ENCODE measurements at places on chromosomes 1 and 21.

GRCh38 chr1:114758256-114758832 is 560 bp upstream of the CSDE1 start:
- peak; percentile 37 for DNase-seq

DNA sequence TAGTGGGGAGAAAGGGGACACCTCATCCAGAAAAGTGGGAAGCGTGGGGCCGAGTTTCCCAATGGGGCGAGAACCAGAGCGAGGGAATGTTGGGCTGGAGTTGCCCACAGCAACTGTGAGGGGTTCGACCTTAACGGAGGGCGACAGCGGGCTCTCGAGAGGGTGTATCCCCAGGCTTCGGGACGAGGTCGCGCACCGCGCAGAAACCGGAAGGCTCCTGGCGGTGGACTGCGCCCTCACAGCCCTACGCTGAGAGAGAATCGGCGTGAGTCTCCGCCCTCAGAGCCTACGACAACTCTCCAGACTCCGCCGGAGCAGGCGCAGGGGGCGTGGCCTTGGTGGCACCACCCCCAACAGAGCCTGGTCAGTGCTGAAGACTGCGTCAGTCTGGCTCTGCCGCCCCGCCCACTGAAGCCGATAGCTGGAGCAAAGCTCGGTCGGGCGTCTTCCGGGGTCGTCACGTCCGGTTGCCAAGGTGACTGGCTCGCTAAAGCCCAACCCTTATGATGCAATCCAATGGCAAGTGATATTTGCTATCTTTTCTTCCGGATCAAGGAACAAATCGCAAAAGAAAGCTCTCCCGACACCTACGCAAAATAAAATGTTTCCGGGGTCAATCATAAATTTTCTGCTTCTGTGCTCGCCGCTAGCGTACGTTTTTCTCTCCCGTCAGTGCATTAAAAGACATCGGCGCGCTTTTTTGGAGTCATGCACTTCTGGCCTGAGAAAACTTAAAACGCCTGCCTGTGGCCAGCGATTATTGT is at the start of gene LRIF1:
TSS of gene LRIF1 (minus strand) at position 232 of the 764 bp plus-strand sequence. CDS start 234 bp downstream, outside the sequence.
- peak; percentile 97 for DNase-seq

DNA sequence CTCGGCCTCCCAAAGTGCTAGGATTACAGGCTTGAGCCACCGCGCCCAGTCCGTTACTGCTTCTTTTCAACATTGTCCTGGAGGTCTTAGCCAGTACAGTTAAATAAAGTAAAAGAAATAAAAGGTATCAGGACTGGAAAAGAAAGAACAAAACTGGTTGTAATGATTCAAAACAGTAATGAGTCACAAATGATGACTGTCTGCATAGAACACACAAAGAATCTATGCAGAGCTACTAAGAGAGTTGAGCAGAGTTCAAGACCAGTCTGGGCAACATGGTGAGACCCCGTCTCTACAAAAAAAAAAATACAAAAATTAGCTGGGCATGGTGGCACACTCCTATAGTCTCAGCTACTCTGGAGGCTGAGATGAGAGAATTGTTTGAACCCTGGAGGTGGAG is 23.4 kb downstream of the BCAR3 start:
- no peak for DNase-seq

DNA sequence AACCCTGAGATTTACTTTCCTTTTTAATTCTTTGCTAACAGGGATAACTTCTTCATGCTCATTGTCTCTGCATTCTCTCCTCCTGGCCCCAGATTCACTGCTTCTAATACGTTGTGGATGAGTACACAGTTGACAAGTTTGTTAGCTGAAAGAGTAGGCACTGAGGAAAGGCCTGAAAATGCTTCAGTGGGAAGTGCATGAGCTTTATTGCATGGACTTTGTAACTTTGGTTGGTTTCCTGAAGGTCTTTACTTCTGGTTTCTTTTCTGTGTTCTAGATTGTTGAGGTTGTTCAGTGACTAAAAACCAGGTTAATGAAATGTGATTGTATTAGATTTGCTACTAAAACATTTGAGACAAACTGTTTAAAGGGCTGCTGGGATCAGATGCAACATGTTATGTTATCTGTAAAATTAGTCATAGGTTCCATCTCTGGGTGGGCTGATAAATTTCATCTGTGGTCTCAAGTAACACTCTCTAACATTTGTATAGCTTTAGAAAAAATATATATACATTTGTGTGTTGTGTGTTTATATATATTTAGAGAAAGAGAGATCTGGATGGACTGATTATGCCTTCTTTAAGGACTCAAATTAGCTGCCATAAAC is 19.1 kb downstream of the LRIG2 start:
- DNase-seq = no peak

DNA sequence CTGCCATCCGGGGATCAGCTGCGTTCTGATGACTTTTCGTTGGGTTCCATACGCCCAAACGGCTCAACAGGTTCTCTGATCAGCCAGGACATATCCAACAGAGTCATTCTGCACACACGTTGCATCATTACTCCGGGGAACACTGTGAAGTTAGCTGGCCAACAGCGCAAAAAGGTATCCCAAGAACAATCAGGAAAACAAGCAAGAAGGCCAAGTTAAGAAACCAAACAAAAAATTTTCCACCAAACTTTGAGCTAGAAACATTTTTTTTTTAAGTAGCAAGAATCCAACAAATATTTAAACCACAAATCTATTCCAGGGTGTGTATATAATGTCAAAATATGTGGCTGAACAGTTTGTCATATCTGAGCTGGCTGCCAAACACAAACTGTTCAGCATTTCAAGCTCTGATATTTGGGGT is 29.2 kb downstream of the NID1 start:
- DNase-seq = no peak

DNA sequence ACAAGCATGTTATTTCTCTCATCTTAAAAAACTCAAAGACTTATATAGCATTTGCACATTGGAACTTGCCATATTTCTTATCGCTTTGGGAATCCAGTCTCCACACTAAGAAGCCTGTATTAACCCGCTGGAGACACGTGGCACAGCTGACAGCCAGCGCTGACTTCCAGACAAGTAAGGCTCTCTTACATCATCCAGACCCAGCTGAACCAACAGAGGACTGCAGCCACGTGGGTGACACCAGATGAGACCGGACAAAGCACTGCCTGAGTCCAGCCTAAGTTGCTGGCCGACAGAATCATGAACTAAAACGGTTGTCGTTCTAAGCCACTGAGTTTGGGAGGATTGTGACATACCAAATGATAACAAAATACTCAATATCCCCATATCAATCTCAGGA is 6.3 kb upstream of the CD247 start:
- no peak for DNase-seq

GRCh38 chr1:81259625-81260411 is 540.9 kb upstream of the ADGRL2 start:
- DNase-seq = no peak

GRCh38 chr1:10575616-10576015 is 100.9 kb downstream of the PEX14 start:
- DNase-seq = peak; percentile 31
